RPMI8226 (cell line): ENCODE measurements at places on chromosomes 4 and X.

DNA sequence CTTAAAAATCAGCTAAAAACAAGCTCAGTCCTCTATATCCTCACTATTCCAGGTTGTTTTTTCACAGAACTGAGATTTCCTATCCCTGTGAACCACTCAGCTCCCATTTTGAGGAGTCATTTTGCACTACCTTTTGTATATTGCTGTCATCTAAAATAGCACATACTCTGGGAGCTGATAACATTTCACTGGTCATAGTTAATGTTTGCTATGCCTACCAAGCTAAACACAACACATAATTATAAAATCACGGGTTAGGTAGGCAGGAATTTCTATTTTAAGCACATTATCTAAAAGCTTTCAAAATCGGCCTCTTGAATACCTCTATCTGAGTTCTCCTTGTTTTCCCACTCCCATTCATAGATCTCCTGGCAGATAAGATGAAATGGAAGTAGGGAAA is 882.0 kb upstream of the INTU start:
- no peak for DNase-seq

- no peak for DNase-seq
Measured at GRCh38 chr4:171288816-171289432, 524.3 kb upstream of the GALNTL6 start.

- no peak for DNase-seq
Measured at GRCh38 chrX:149643496-149643895, 11.9 kb upstream of the TMEM185A start.

- peak; percentile 74 for DNase-seq
Measured at GRCh38 chrX:153782313-153782712, 1.5 kb downstream of the SRPK3 start.

DNA sequence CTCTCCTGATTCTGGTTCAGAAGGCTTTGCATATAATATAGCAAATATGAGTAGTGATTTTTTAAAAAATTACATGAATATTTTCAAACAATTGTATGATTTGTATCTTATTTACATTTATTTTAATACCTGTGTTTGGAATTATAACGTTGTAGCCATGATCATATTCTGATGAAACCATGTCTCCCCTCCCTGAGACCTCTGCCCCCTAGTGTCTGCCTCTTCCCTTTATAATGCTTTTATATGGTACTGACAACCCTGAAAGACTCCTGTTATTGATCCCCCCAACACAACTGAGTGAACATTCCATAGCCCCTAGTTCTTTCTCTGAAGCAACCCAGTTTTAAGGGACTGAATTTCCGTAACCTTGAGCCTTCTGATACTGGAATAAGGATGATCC is 187.4 kb downstream of the SOX3 start:
- DNase-seq, result no peak
